Right lobe of liver (tissue), 6 donors: ENCODE measurements at places on chromosomes 2 and 18. TPM values are rescaled to one million over a fixed set of nuclear protein-coding genes. Genes with fewer than 3 reads are reported as not detected.

The TOGARAM2 gene
- total RNA-seq: 0.14 TPM

The DIS3L2 gene
- 15.1 TPM for total RNA-seq

The ASNSD1 gene
- 18.7 TPM for total RNA-seq

The ZSCAN30 gene
- 5.3 TPM for total RNA-seq

The SALL3 gene
- not detected for total RNA-seq

The STAT1 gene
- 41.7 TPM for total RNA-seq

The TBR1 gene
- total RNA-seq: not detected

The DES gene
- total RNA-seq: 1.9 TPM

The RAX gene
- not detected for total RNA-seq

The UNC50 gene
- total RNA-seq: 20.9 TPM

The G6PC2 gene
- not detected for total RNA-seq

The DPP4 gene
- total RNA-seq: 39.8 TPM
